Immature natural killer cell (primary cell): ENCODE measurements at places on chromosomes 5 and 9. TPM values are rescaled to one million over a fixed set of nuclear protein-coding genes. Genes with fewer than 3 reads are reported as not detected.

GRCh38 chr5:178130576-178131445 is at the start of gene RMND5B:
TSS of gene RMND5B (plus strand) at chr5:178131014. CDS start at chr5:178138120, 7,106 bp downstream.
- peak; percentile 84 for DNase-seq

DNA sequence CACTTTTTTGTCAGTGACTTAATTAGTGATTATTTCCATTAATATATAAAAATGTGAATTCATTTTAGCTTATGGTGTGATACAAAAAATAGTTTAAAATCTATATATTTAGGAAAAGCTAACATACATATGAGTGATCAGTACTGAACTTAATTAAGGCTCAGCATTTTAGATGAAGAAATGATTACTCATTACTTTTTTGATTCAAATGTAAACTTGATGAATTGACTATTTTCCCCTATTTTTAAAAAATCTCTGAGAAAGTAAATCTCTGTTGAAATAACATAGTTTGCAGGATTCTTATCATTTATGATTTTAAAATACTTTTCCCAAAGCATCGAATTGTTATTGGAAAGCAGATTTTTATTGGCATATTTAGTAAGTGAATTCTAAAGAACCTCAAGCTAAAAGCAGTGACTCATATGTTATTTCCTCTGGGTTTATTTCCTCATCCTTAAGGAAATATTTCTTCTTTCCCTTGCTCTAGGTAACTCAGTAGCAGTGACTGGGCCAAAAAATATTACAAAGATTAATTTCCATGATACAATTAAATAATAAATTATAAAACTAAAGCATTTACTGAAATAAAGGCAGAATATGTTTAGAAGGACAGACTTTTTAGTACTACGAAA is 290.6 kb downstream of the FER start:
- DNase-seq: no peak

GRCh38 chr9:10242255-10242654 is 370.5 kb downstream of the PTPRD start:
- DNase-seq: no peak

DNA sequence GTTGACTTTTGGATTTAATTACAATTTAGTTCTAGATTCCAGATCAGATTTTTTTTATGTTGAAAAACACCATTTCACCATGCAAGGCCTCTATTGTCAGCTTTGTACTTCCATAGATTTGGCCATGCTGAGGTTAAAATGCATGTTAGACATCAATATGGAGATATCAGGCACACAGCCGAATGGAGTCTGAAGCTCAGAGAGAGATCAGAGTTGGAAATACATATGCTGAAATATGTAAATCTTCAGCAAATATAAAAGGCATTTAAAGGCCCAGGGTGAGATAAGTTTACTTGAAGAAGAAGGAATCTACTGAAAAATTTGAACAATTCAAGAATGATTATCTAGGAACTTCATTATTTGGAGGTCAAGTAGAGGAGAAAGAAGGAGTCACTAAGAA is 139.6 kb downstream of the CHSY3 start:
- no peak for DNase-seq

DNA sequence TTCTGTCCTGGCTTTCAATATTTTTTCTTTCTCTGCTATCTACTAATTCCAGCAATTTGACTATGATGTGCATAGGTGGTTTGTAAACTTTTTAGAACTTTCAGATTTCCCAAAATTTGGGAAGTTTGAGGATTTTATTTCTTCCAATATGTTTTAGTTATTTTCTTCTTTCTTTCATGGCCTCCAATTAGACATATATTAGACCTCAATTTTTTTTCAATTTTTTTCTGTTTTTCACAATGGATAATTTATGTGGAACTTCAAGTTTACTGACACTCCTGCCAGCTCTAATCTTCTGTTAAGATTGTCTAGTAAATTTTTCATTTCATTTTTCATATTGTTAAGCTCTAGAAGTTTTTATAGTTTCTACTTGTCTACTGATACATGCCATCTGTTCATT is 163.3 kb downstream of the SAXO1 start:
- no peak for DNase-seq

DNA sequence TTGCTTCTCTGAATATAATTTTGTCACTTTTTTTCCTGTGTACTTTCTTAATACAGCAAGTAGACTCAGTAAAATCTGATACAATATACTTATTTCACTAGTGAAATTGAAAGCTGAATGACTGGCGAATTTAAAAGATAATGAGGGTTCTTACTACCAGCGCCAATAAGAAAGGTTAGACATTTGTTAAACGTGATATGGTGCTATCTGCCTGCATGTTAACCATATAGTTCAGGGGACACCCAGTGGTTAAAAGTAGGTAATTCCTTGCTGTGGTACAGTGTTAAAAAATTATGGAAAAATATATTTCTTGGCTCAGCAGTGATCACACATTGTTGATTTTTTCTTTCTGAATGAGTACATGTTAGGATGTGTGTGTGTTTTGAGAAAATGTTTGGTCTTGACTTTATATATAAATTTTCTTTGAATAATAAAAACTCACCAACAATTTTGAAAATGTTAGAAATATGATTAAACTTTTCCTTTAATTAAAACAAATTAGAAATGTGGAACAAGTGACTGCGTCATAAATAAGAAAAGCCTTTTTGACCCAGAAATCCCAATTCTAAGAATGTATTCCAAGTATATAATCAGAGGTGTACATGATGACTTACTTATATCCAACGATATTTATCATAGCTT is 25.8 kb downstream of the CAST start:
- DNase-seq: peak; percentile 43

DNA sequence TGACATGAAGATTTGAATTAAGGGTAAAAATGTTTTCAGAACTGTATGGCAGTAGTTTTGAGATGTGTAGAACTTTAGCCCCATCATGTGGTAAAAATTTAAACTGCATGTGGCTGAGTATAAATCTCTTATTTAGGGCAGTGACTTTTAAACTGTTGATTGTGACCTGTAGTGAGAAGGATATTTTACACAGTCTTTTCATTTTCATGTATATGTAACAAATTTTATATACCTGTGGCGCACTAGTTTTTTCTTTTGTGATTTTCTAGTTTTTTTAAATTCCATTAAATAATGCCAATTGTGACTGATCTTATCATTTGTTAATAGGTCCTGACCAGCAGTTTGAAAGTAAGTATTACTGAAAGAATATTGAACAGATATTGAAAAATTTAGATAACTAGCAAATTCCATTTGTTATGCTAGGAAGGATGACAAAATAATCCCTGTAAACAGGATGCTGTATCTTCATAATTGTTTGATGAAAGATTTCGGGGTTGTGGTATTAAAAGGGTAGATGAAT is 47.2 kb downstream of the GPBP1 start:
- DNase-seq: peak; percentile 62

DNA sequence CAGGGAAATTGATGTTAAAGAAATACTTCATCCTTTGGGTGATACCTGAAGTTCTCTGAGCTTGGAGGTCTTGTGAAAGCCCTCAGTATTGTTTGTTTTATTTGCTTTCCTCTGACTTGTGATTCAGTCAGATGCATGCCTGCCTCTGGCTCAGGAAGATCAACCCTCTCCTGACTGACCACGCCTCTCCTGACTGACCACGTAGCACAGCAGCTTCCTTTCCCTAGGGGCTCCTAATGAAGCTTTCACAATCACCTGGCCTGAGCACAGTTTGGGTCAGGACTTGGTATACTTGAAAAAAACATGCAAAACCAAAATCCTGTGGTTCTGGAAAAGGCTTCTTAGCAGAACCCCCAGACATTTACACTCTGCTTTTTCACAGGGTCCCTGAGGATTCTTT is 3.8 kb downstream of the TGFBI start:
- DNase-seq: no peak

DNA sequence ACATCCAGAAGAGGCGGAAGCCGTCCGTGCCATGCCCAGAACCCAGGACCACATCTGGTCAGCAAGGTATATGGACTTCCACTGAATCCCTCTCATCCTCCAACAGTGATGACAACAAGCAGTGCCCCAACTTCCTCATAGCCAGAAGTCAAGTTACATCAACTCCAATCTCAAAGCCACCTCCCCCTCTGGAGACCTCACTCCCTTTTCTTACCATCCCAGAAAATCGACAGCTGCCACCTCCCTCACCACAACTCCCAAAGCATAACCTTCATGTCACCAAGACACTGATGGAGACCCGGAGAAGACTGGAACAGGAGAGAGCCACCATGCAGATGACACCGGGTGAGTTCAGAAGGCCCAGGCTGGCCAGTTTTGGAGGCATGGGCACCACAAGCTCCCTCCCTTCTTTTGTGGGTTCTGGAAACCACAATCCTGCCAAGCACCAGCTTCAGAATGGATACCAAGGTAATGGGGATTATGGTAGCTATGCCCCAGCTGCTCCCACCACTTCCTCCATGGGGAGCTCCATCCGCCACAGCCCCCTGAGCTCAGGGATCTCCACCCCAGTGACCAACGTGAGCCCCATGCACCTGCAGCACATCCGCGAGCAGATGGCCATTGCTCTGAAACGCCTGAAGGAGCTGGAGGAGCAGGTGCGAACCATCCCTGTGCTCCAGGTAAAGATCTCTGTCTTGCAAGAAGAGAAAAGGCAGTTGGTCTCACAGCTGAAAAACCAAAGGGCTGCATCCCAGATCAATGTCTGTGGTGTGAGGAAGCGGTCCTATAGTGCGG is 130.3 kb upstream of the DMRT1 start:
- no peak for DNase-seq

The SLC36A3 gene
- polyA plus RNA-seq: not detected

The FGF18 gene
- polyA plus RNA-seq: not detected

The MEIKIN gene
- not detected for polyA plus RNA-seq

The KLF4 gene
- polyA plus RNA-seq: 0.41 TPM

The ORM2 gene
- not detected for polyA plus RNA-seq

The SLC6A19 gene
- polyA plus RNA-seq: not detected
